GM20000 (cell line): ENCODE measurements at places on chromosomes 3 and 15.

DNA sequence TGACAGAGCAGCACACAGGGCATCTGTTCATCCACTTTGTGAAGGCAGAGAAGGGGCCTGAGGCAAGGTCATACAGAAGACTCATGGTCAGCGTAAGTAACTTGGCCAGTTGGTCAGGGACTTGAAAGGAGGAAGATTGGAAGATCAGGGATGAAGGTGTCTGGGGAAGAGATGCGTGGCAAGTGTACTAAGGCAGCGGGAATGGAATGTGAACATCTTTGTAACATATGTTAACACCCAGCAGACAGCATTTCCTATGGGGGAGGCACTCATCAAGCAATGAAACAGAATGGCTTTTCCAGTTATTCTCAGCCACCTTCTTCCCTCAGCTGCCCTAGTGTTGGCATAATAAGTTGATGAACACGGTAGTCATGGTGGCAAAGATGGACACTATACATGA, 7.8 kb upstream of the RFC4 start:
- DNase-seq, result no peak

GRCh38 chr3:36776436-36776835, 12.1 kb upstream of the DCLK3 start:
- no peak for DNase-seq

DNA sequence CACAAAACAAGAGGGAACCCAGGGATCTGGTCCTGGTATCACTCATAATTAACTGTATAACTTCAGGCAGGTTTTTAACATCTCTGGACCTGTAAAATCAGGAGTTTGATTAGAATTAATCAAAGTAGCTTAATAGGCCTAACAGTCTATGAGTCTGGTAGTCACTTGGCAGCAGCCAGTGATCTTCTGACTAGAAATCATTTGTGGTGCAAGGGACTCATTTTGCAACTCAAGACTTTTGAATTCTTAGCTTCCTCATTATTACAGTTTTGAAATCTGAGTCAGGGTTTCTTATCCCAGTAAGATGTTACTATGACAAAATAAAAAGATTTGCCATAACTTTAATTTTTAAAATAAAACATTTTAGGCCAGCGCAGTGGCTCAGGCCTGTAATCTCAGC, 70.8 kb downstream of the TMCC1 start:
- no peak for DNase-seq

DNA sequence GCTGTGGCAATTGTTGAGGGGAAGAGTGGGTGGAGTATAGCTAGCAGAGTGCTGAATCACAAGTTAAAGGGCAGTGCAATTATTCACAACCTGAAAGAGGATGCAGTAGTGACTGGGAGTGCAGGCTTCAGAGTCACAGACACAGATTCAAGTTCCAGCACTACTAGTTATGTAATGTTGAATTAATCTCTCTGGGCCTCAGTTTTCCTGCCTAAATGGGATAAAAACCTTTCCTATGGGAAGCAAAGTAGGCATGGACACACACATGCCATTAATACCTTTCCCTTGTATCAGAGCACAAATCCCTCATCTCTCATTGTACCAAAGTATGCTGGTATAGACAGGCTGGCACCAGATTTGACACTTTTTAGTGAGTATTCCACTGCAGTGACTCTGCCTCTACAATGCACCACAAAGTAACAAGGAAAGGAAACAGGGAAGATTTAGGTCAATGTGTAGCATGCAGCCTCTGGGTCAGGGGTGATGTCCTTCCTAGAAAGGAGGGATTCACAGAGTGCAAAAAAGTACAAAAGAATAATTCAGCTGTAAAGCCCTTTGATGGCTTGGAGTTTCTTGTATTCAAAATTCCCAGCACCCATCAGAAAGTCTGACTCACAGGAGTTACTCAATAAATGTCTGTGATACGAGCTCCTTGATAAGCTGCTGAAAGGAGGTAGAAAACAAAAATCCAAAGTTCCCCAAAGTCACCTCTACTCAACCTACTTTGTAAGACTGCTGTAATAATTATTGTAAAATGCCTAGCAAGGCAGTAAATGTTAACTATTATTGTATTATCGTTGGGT, 507.5 kb upstream of the TGFBR2 start:
- DNase-seq, result no peak

DNA sequence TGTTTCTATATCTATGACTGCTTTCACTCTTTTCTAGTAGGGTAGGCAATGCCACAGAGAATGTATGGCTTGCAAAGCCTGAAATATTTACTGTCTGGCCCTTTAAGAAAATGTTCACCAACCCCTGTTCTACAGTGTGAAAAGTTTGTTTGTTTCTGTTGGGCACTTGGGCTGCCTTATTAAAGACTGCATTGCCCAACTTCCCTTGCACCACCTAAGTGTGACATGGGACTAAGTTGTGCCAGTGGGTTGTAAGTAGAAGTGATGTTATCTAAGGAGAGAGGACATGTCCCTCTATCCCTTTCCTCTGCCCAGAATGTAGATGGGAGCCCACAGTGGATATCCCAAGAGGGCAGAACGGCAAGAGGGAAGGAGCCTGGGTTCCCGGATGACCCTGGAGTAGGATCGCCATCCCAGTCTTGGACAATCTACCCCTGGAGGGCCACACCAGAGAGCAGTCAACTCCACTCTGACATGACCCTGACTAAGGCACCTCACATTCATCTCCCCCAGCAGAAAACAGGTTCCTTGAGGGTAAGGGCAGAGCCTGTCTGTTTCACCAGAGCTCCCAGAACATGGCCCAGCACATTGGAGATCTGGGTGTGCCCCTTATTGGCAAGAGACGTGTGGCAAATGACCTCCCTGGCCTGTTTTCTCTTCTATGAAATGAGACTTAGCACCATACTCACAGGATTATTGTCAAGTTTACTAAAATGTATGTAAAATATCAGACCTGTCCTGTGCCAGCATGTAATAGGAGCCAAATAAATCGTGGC, 138.8 kb downstream of the SMAD6 start:
- DNase-seq, result no peak

DNA sequence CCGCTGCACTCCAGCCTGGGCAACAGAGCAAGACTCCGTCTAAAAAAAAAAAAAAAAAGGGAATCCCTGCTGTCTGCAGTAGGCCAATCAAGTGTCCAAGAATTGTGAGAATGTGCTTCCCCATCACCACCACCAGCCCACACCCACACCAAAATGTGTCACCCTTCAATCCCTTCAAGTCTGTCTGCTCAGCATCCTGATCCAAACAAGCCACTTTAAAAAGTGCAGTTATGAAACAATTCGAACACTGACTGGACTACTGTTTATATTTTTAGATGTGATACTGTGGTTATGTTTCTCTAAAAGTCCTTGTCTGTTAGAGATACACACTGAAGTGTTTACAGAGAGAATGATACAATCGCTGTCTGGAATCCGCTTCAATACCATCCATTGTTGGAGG, 78.1 kb upstream of the CGNL1 start:
- DNase-seq, result no peak

- no peak for DNase-seq
These were observed 2.3 kb downstream of the IL5RA start for GRCh38 chr3:3107858-3108257.

DNA sequence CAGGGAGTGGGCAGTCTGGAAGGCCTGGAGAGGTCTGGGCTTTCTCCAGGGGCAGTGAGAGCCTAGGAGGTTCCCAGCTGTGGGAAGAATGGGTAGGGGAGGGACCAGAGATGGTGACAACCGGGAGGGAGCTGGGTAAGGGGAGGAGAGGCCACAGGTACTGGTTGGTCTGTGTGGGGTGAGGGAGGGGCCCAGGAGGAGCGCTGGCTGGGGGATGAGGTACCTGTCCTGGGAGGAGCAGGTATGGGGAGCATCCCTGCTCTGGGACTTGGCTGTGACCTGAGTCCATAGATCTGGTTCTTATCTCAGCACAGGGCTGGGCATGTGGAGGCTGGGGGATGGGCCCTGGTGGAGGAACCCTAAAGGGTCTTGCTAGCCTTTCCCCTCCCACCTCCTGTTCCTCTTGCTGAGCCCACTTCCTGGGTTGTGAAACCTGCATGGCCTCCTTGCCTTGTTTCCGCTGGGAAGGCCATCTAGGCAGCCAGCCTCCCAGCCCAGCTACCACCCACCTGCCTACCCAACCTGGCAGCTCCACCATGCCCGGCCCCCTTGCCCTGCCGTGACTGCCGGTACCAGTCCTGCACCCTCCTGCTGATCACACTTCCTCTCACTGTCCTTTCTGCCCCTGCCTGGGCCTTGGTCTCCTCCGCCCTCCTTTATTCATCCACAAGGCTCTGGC, 11.0 kb downstream of the PRKCD start:
- no peak for DNase-seq

GRCh38 chr15:80530737-80531365, 126.7 kb downstream of the ARNT2 start:
- DNase-seq, result no peak

DNA sequence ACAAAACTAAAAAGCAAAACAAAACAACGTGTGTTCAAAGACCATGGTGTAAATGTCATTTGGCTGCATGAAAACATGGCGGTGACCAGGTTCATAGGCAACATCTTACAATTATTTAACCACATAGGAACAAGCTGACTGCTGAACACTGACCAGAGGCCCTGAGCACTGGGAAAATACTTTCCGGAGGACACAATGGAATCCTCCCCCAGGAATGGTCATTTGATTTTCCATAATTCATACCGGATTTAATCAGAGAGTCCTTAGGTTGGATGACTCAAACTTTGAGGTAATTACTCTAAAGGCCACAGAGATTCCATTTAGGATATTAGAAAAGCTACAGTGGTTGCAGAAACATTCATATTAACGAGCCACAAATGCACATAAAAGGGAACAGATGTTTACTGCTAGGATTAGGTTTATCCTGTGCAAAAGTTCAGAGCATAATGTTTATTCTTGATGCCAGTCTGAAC, 254.7 kb downstream of the NR1D2 start:
- DNase-seq, result no peak

- no peak for DNase-seq
These were observed 330.3 kb downstream of the UACA start for GRCh38 chr15:70432924-70433495.

DNA sequence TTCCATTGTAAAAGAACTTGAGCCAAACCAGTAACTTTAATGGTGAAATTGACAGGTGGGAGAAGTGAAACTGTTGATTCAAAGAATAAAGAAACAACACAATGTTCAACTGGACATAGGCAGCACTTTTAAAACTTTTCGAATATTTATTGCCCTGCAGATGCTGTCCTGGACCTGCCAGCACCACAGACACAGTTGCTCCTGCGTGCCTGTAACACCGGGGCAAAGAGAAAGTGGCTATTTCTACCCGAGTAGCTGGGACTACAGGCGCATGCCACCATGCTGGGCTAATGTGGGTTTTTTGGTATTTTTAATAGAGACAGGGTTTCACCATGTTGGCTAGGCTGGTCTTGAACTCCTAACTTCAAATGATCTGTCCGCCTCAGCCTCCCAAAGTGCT, 7.4 kb downstream of the IL5RA start:
- no peak for DNase-seq

- DNase-seq, result peak; percentile 41
These were observed 32.8 kb downstream of the MYH15 start for GRCh38 chr3:108477511-108478147.

GRCh38 chr3:134363381-134363755, 10.9 kb downstream of the AMOTL2 start:
- no peak for DNase-seq

DNA sequence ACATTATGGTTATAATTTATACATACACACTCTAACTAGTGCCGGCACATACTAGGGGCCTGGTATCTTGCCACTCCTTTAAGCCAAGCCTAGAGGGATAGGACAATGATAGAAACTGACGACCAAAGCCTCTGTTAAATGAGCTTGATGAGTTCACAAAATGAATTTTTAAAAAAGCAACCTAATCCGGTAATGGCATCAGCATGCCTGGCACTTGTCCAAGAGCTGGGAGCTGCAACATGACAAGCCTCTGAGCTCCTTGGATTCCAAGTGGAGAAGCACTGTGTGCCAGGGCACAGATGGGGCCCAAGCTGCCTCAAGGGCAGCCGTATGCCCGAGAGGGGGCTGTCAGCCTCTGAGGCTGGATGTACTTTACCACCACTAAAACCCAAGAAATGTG, 9.7 kb downstream of the ETV5 start:
- DNase-seq, result no peak

- no peak for DNase-seq
These were observed 58.9 kb downstream of the FOXP1 start for GRCh38 chr3:71524672-71525071.

GRCh38 chr3:112043621-112044201, 9.2 kb downstream of the TMPRSS7 start:
- peak; percentile 68 for DNase-seq

DNA sequence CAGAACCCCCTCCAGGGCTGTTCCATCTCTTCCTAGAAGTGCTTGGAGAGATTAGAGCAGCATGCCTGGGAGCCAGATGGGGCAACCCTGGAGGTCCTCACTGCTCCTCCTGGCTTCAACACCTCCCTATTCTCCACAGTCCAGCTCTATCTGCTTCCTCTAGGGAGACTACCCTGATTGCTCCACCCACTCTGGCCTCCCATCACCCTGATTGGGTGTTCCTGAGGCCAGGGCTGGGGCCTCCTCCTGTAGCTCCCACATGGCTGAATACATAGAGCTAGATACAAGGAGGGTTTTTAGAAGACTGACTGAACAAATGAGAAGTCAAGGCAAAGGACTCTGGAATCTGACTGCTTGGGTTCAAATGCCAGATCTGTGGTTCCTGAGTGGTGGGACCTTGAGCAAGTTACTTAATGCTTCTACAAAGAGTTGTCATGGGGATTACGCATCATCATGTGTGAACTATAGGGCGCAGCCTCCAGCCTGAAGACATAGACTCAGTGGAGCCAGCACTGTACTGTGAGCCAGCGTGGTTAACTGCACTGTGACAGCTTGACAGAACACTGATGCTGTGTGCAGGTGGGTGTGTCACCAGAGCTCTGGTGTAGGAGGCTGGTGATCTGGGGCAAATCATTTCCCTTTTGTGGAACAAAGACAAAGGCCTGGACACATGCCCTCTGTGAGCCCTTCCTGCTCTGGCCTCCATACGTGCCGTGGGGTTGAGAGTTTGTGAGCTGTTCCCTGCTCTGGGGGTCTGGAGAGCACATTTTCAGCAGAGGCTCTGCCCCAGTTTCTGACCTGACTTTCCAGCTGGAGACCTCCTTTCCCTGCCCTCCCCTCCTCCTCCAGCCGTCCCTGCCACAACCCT, 74.8 kb downstream of the SCN5A start:
- no peak for DNase-seq

- no peak for DNase-seq
These were observed 77.6 kb downstream of the IQSEC1 start for GRCh38 chr3:12995389-12996180.

- DNase-seq, result no peak
These were observed 49.5 kb downstream of the ITGA11 start for GRCh38 chr15:68382286-68383007.

DNA sequence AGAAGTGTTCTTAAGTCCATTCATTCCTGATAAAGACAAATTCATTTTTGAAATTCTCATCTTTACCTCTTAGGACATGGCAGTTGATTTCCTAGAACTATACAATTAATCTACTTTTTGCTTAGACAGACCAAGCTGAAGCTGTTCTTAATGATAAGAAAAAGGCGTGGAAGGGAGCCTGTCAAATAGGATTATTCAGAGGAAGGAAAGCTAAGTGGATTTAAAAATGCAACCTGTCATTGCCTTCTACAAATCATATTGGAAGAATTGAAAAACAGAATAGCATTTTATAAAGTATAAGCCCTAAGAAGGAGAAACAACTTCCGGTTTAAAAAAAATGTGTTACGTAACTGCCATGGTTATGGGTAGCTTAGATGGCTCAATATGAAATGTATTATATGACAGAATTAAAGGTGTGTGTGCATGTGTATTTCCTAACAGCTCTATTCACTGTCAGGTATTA, 81.2 kb upstream of the RAP2B start:
- DNase-seq, result no peak
